Stromal cell of bone marrow (primary cell): ENCODE measurements at places on chromosomes 7 and 10.

DNA sequence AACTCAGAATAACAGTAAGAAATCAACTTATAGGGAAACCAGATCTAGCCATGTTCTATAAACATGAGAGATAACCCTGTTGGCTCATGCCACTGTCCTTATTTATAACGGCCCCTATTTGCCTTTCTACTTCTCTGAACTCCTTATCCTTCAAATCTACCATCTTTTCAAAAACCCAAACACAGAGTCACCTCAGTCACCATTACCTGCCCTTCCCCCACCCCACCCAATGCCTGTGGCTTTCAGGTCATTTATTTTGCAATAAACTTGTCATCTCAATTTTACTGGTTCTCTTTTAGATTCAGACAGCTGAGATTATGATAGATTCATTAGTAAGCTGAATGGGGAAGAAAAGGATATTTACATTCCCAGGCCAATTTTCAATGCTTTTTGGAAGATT lies 53.6 kb downstream of the KMT2C start:
- DNase-seq: no peak

GRCh38 chr7:143255564-143255963 lies 7.7 kb upstream of the GSTK1 start:
- no peak for DNase-seq

- DNase-seq: no peak
Measured at GRCh38 chr7:155734445-155734809, 77.8 kb downstream of the SHH start.

DNA sequence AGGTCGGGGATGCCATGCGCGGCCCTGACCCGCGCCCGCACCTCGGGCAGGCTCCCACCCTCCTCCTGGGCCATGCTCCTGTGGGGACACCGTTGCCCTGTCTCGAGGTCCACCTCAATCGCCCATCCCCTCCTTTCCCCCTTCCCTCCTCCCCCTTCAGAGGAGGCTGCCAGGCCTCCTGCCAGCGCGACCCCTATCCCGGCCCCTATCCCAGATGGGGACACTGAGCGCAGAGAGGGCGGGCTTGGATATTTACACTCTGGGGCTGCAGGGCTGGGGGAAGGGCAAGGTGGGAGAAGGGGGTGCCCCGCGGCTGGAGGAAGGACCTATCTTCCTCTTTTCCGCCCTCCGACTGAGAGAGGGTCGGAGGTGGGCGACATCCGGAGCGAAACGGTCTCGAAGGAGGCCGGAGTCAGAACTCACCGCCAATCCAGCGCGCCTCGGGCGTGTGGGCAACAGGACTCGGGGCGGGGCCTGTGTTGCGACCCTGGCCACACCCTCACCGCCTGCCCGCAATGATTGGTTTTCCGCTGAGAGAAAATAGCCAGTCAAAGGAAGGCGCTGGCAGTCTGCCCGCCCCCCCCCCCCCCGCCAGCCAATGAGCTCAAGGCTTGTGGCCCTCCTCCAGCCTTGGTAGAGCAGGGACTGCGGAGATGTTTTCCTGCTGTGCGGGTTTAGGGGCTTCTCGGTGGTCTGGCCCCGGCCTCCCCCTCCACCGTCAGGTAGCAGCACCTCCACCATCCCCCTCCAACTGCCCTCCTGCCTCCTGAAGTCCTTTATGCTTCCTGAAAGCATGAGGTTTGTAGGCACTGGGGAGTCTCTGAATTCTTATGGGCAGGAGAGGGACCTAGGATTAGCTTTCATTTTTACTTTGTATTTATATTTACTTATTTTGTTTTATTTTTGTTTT lies at the start of gene METTL27:
TSS of gene METTL27 (minus strand) at position 450 of the 910 bp plus-strand sequence. CDS start at position 74, 376 bp downstream.
- peak; percentile 88 for DNase-seq

- DNase-seq: no peak
Measured at GRCh38 chr7:74283858-74284447, 5.3 kb upstream of the CLIP2 start.

GRCh38 chr7:116426428-116427156 lies 72.9 kb upstream of the CAV2 start:
- peak; percentile 80 for DNase-seq

GRCh38 chr7:9719303-9719702 lies 1254.4 kb upstream of the PHF14 start:
- DNase-seq: no peak

DNA sequence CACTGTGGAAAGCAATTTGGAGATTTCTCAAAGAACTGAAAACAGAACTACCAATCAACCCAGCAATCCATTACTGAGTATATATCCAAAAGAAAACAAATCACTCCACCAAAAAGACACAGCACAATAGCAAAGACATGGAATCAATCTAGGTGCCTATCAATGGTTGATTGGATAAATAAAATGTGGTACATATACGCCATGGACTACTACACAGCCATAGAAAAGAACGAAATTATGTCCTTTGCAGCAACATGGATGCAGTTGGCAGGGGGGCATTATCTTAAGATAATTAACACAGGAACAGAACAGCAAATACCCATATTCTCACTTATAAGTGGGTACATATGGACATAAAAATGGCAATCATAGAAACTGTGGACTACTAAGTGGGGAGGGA lies 35.4 kb upstream of the WNT8B start:
- no peak for DNase-seq

DNA sequence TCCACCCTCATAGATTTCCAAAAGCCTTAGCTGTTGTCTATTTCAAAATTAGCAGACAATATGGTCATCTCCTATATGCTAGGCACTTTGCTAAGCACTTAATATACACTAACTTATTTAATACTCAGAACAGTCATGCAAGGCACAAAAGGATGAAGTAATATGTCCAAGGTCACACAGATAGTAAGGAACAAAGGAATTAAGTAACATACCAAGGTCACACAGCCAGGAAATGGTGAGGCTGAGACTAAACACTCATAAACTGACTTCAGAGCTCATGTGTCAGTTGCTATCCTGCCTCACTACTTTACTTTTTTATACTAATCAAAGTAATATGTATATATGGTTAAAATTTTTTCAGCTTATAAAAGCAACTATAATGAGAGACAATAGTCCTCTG lies 23.6 kb upstream of the HIBADH start:
- DNase-seq: no peak

DNA sequence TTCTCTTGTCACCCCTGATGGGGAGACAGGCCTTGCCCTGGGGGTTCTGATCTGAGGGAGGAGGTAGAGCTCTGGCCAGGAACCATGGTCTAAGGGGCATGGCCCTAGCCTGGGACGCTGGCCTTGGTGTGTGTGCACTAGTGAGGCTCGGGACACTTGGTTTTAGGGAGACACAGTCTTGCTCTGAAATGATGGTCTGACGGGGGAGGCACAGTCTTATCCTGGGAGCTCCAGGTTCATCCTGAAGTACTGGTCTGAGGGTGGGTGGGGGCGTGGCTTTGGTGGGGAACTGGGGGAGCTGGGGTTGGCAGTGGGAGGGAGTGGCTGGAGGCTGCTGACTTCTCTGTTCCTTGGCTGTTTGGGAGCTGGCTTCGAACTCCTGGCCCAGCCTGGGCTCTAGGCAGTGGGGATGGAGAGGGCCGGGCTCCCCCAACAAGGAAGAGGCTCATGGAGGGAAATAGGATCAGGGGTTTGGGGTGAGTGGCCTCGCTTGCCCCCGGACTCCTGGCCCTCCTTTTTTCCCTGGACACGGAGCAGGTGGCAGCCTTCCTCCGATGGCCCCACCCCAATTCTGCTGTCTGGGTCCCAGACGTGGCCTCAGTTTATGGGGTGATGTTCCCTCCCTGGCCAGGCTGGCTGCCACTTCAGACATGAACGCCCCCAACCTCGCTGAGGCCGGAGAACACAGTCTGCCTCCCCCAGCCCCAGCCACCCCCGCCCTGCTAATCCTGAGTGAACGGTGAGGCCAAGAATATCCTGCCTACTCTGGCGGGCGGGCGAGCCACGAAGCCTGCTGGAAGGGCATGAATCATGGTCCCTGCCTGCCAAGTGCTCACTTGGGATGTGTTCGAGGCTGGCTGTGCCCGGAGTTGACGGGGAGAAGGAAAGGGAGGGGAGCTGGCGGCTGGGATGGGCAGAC lies 43.5 kb downstream of the TMEM270 start:
- peak; percentile 50 for DNase-seq

GRCh38 chr7:140153666-140154161 lies 23.1 kb downstream of the KDM7A start:
- DNase-seq: no peak

DNA sequence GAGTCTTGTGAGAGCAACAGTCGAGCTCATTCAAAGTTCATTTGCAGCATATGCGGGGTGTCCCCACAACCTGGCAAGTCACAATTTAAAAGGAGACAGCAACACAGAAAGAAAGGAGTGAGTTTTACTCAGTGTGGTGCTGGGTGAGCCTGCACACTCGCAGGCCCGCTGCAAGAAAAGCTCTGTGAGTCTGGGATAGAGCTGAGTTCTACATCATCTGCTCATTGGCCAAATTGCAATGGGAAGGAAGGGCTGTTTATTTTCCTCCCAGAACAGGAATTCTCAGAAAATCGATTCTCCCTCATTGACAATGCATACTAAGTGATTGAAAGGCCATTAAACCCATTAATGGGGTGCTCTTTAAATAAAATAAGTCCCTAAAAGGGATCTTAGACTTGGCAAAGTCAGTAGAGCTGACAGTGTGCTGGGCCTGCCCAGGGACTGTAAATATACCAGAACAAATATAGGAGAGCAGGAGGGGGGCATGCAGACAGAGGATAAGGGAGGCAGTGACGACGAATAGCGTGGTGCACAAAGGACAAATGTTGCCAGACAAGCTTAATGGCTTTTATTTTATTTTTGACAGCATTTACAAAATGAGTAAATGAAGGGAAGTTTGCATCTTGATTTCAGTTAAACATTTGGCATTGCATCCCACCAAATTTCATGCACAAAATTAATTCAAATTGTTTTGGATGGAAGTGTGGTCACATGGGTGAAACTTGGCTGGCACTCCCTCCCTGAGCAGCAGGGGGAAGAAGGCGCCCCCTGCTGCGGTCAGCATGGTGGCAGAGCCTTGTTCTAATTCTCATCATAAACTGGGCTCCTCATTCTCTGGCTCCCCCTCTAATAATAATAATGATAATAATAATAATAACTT lies 215.7 kb downstream of the SNX10 start:
- DNase-seq: no peak

DNA sequence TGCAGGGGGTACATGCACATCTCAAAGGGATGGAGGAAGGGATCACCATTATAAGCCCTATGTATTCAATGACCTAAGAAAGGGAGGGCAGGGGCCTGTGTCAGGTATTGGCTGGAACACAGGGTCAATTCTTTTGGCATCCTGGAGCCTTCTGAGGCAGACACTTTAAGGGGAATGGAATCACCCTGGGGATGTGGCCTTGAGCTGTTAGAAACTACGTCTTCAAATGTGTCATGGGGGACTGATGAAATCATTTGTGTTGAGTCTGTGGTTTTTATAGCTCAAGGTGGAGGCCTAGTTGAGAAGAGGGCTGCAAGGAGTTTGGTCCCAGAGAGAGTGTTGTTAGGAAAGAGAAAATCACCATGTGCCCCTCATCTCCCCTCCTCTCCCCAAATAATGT lies 206.1 kb upstream of the CELF2 start:
- DNase-seq: no peak

DNA sequence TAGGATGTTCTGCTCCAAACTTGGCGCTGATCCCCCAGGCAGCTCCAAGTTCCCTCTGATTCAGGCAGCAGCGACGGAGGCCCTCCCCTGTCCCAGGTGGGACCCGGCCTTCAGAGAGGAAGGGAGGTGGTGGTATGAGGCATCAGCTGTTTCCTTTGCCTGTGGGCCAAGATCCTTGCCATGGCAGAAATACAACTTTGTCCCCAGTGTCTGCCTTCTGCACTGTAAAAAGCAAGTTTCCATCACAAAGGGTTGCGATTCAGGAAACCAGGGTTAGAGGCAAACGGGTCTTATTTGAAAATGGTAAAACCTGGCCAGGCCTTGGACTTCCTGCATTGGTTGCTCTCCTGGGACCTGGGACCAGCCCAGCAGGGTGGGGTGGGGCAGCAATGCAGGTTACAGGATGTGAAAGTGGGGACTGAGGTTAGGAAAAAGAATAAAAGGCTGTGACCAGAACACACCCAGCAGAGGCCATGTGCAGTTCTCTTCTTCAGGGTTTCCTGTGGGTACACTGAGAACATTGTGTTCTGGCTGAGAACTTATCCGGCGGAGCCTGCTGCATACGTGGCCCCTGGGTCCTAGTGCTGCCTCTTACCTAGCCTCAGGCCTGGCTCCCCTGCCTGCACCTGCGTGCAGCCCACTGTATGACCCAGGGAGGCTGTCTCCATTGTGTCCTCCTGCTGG lies 25.1 kb upstream of the DDIT4 start:
- no peak for DNase-seq

DNA sequence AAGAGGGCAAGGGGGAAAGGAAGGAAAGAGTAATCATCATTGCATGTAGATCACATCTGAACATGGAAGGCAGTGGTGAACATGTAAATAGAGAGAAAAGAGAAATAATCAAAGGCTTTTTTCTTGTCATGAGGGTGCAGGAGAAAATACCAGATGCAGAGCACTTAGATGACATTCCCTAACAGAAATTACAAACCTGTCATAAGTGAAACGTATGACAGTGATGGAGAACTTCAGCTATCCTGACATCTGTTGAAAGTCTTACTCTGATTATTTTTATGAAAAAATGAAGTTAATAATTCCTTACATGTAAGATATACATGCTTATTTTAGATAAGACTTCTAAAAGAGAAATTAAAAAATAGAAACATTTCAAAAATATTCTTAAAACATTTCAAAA lies 54.7 kb downstream of the BRAF start:
- no peak for DNase-seq

- DNase-seq: no peak
Measured at GRCh38 chr10:92756201-92757065, 66.7 kb downstream of the HHEX start.

- no peak for DNase-seq
Measured at GRCh38 chr7:48317360-48317759, 146.1 kb downstream of the ABCA13 start.

DNA sequence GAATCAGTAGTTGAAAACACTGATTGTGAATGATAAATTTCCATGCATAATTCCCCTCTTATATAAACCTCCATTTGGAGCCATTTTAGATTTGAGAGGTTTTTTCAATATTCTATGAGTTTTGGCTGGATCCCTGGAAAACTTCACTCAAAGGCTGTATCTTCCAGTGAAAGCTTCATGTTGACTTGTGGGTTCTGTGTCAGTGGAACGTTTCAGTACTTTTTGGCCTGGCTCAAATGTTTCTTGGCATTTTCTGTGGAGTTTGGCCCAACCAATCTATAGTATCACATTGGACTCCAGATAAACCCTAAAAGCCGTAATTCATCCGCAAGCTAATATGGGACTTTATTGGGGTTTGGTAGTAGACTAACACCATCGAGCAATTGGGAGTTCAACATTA lies 172.6 kb upstream of the PRPS1L1 start:
- no peak for DNase-seq

GRCh38 chr10:9800011-9800410 lies 1217.7 kb upstream of the CELF2 start:
- DNase-seq: no peak

- DNase-seq: no peak
Measured at GRCh38 chr7:157977717-157978496, 609.7 kb downstream of the PTPRN2 start.
